A549 treated with RU486 at 1 μM for 4 hours (cell line): ENCODE measurements at places on chromosomes 16 and 17. TPM values are rescaled to one million over a fixed set of nuclear protein-coding genes. Genes with fewer than 3 reads are reported as not detected.

The CPHXL2 gene
- total RNA-seq, result not detected in 5 replicates

The MYH13 gene
- not detected in 5 replicates for total RNA-seq

The ADGRG3 gene
- total RNA-seq, result 0.16 to 0.79 TPM (median 0.62 TPM) in 5 replicates

The KCNJ2 gene
- 0.05 to 0.13 TPM (median 0.09 TPM) in 5 replicates for total RNA-seq

The ARL5C gene
- not detected in 5 replicates for total RNA-seq

The ZP2 gene
- not detected in 5 replicates for total RNA-seq

The HP gene
- total RNA-seq, result not detected in 5 replicates

The CCL4L2 gene
- total RNA-seq, result not detected in 5 replicates

The FOXC2 gene
- 2.1 to 3.4 TPM (median 2.9 TPM) in 5 replicates for total RNA-seq

The AKAP1 gene
- 46.5 to 56.4 TPM (median 55.1 TPM) in 5 replicates for total RNA-seq

The DPEP3 gene
- total RNA-seq, result not detected in 5 replicates
